CD4-positive, alpha-beta T cell (primary cell): ENCODE measurements at places on chromosomes 13 and 19.

DNA sequence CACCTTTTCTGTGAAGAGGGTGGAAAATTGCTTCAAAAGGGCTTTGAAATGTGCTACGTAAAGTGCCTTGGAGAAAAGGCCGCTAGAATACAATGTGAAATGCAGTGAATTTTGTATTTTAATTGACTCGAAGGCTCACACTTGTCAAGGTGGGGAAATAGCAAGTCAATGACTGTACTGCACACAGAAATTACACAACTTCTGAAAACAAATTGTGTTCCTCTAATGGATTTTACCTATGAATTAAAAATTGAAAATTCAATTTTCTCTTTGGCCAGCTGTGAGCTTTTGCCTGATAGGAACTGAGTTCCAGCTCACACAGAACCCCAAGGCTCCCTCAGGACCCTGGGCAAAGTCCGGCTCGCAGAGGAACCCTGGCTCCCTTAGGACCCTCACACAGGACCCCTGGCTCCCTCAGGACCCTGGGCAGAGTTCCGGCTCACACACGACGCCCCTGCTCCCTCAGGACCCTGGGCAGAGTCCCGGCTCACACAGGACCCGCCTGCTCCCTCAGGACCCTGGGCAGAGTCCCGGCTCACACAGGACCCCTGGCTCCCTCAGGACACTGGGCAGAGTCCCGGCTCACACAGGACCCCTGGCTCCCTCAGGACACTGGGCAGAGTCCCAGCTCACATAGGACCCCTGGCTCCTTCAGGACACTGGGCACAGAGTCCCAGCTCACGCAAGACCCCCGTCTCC lies 324.9 kb downstream of the UQCRFS1 start:
- DNase-seq: no peak

- DNase-seq: no peak
These were observed 161.1 kb downstream of the SHISA2 start for GRCh38 chr13:25890671-25891212.

GRCh38 chr13:31115616-31116015 lies 46.1 kb downstream of the HSPH1 start:
- DNase-seq: no peak

- DNase-seq: peak; percentile 58
These were observed 14.5 kb downstream of the FFAR2 start for GRCh38 chr19:35462476-35462953.

- DNase-seq: no peak
These were observed 521.9 kb downstream of the DIAPH3 start for GRCh38 chr13:59641817-59642216.

- no peak for DNase-seq
These were observed 4.4 kb upstream of the INTS6 start for GRCh38 chr13:51457086-51457815.

GRCh38 chr19:43464134-43464775 lies 1.2 kb downstream of the LYPD3 start:
- no peak for DNase-seq

- DNase-seq: no peak
These were observed 758 bp upstream of the CACNG7 start for GRCh38 chr19:53908106-53908934.

- DNase-seq: no peak
These were observed 12.2 kb downstream of the SUGP2 start for GRCh38 chr19:19021115-19021514.

- no peak for DNase-seq
These were observed 109.9 kb downstream of the RBM26 start for GRCh38 chr13:79295906-79296706.

DNA sequence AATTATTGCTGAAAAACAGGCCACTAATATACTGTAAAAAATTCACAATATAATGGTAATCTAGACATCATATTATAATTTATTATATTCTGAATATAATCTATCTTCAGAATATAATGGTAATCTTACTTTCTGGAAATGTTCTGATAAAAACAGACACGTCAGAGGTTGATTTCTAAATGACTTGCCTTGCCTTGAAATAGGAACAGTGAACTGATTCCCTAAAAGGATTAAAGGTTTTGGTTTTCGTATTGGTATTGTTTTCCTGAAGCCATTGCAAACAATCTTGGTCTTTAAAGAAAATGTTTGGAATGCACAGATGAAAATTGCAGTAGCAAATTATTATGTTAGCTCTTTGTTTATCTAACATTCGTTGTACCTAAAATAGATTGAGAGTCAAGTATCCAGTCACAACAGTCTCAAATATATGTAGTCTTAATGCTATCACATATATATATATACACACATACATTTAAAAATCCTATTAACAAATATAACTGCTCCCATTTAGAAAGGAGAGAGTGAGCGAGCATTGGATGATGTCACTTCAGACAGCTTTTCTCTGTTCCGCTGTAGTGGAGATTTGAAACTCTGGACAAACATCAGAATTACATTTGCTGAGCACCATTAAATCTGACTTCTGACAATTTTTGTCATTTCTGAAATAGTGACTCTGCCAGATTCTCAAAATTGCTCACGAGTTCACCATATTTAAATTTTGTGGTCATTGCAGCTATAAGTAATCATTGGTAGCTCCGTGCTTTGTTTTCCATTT lies 1.7 kb downstream of the ITM2B start:
- DNase-seq: no peak

DNA sequence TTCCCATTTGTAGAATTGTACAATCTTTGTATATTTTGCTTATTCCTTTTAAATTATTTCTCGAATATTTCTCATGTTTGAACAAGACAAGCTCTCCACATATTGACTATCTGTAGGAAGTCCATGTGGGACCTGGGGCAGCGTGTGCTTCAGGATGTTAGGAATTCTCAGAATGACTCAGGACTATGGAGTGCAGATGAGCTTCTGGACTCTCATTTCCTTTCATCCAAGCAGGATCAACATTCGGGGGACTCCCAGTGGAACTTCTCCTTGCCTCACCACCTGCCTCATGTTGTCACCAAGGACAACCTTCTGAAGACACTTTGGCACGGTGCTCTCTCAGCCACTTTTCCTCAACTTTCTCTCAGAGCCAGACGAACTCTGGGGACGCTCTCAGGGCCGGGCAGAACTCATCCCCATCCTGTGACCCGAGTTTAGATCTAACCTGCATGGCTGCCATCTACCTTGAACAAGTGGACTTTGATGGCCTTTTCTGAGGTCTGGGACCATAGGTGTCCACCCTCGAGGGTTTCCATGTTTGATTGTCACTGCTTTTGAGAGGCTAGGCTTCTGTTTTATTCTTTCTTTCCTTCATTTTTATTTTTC lies 441.7 kb downstream of the IRS2 start:
- DNase-seq: no peak

DNA sequence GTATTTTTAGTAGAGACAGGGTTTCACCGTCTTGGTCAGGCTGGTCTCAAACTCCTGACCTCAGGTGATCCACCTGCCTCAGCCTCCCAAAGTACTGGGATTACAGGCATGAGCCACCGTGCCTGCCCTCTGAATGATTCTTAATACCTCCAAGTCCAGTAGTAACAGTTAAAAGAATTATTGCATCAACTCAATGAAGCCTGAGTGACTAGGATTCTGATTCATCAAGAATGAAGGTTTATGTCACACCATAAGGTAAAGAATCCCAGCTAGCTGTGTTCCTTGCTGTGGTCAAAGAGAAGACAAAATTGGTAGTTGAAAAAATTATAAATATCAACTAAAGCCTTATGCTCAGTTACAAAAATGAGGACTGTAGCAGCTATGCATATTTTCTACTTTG lies 81.2 kb upstream of the ABCC4 start:
- DNase-seq: no peak

GRCh38 chr13:97076898-97077297 lies 82.6 kb upstream of the OXGR1 start:
- no peak for DNase-seq

DNA sequence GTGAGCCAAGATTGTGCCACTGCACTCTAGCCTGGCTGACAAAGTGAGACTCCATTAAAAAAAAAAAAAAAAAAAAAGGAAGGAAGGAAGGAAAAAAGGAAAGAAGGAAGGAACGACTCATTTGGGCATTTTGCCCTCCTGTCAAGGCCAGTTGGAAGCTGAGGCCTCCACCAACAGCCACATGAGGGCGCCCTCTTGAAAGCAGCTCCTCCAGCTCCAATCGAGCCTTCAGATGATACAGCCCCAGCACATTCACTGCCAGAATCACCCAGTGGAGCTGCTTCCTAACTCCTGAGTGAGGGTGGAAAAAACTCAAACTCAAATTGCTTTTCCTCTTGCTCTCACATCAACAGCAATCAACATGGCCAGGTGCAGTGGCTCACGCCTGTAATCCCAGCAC lies 40.9 kb downstream of the GNG7 start:
- no peak for DNase-seq

- DNase-seq: no peak
These were observed 88.3 kb upstream of the TEX29 start for GRCh38 chr13:111232191-111232590.

DNA sequence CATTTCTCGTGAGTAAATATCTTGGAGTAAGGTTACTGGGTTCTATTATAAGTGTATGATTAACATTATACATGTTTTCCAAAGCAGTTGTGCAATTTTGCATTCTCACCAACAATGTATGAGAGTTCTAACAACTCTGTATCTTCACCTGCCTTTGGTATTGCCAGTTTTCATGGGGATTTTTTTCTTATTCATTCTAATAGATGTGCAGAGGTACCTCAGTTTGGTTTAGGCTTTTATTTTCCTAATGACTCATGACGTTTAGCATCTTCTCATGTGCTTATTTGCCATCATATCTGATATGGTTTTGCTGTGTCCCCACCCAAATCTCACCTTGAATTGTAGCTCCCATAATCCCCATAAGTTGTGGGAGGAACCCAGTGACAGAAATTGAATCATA lies 7.7 kb upstream of the NUDT15 start:
- no peak for DNase-seq

DNA sequence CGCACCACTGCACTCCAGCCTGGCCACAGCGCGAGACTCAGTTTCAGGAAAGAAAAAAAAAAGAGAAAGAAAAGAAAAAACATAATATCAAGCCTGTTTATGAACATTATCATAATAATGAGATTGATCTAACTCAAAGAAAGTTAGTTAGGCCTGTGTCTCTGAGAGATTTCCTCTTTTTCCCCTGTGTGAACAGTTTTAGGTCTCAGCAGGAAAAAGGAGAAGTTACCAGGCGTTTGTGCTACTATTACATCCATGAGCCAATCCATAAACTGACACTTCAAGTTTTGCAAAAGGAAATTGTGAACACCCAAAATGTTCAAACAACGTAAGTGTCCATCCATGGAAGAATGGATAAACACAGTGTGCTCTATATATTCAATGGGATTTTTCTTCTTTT lies 3.8 kb downstream of the TARM1 start:
- DNase-seq: no peak

DNA sequence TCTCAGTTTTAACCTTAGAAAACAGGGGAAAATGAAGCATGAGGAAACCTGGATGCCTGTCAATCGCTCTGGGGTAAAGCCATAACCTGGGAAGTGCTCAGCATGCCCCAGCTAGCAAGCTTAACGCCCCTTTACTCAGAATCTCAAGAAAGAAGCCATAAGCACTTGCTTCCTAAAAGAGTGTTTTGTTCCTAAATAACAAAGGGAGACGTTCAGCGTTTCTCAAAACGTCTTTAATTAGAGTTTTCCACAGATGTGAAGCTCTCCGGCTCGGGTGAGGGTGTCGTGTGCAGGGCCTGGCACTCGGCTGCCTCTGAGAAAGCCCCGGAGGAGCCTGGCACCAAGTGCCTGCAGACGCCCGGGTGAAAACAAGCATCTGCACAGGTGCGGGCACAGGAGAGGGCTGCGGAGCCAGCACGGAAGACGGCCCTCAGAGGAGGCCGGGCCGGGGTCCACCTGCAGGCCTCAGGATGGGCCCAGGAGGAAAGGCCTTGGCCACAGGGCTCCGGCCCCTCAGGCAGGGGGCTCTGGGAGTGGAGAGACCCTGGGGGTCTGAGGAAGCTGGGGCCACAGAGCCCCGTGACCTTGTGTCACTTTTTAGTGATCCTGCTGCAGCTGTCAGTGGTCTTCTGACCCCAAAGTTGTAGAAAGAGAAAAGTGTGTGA lies 6.2 kb downstream of the GAS6 start:
- peak; percentile 2 for DNase-seq

GRCh38 chr13:41222259-41222852 lies 28.0 kb upstream of the KBTBD7 start:
- DNase-seq: peak; percentile 73

GRCh38 chr13:95745752-95746151 lies 68.8 kb downstream of the DNAJC3 start:
- DNase-seq: no peak

- DNase-seq: no peak
These were observed 1430.7 kb upstream of the PCDH20 start for GRCh38 chr13:62846302-62846701.

- DNase-seq: no peak
These were observed 98.5 kb downstream of the SGCG start for GRCh38 chr13:23279321-23279720.

DNA sequence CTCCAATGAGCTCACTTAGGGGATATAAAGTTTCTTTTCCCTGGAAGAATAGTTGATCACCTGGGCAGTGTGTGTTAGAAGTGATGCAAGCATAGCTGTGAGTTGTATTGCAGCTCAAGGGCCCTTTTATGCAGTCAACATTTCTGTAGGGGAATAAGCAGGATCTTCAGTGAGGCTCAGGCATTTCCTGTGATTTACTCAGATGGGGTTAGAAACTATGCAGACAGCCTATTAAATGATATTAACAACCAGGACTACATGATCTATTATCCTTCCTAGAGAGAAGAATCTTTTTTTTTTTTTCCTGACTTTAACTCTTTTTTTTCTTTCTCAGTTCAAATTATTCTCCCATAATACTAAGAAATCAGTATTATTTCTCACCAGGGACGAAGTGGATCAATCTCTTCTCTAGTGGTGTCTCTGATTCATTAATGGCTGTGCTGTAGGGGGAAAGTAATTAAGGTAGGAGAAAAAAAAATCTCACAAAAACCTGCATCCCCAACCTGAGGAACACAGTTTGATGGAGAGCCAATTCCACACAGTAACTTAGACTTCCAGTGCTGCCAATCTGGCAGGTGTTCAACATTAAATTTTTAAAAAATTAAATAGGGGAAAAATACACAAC lies 126.4 kb upstream of the SLC10A2 start:
- DNase-seq: no peak

GRCh38 chr13:21625366-21625765 lies 21.4 kb upstream of the MICU2 start:
- DNase-seq: no peak

DNA sequence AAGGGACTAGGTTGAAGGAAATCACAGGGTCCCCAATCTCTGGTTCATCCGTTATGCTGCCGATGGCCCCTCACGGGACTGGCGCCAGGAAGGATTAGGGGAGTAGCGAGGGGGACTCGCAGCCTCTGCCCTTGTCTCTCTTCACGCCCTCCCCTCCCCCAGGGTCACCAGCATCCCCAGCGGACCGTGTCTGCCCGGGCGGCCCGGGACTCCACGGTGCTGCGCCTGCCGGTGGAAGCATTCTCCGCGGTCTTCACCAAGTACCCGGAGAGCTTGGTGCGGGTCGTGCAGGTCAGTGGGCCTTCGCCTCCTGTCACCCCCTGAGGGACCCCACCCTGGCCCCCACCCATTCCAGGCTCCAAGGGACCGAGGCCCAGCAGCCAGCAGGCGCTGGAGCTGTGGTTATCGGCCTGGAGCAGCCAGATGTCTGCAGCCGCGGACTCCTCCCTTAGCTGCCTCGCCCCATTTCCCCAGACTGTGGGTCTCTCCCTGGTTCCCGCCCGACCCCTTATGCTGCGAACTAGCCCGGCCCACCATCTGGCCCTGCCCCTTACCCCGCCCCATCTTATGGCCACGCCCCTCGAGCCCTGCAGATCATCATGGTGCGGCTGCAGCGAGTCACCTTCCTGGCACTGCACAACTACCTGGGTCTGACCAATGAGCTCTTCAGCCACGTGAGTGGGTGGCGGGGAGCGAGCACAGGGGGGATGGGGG lies 5.4 kb downstream of the PNPLA6 start:
- DNase-seq: no peak

- no peak for DNase-seq
These were observed 9.7 kb upstream of the DPRX start for GRCh38 chr19:53621885-53622740.
